Stimulated activated effector memory CD8-positive, alpha-beta T cell treated with anti-CD3 and anti-CD28 coated beads, Interleukin-12 subunit alpha, Interleukin-12 subunit beta, amount 100 ng/mL, for 72 hours (primary cell): ENCODE measurements at places on chromosomes 1 and 21.

DNA sequence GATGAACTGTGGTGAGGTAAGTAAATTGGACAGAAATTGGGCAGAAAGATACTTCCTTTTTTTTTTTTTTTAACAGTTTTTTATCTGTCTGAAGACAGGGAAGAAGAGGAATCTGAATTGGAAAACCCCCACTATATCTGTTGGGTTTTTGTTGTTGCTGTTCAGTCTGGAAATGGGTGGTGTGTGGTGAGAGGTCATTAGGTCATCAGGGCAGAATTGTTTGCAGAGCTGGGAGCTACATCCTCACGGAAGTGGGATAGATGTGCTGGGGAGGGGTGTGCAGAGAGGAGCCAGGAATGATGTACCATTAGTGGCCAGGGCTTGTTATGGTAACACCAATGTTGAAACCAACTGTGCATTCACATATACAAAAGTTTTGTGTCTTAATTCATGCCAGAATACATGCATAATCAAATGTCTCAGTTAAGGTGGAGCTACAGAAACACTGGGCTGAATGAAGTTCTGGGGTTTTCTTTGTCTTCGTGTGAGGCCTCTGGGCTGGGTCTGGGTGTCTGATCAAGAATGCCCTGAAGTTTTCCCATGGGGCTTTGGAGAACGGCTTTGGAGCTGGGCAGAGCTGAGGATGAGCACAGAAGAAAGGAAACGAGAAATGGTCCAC lies 12.4 kb downstream of the USP25 start:
- no peak for DNase-seq

DNA sequence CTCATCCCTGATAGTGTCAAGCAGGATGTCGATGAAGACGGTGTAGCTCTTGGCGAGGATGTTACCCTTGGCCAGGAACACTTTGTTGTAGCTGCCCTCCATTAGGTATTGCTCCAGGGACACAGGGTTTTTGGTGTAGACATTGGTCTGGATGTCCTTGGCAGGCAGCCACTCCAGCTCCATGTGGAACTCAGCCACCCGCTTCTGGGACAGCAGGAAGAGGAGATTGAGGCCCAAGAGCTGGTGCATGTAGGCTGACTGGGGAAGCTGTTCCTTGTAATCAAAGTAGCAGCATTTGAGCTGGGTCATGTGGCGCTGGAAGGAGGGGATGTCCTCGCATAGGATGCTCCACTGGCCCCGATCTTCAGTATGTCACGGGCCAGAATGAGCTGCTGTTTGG lies 9.5 kb downstream of the IL6R start:
- no peak for DNase-seq

GRCh38 chr1:234979296-234980279 lies 149.0 kb downstream of the TOMM20 start:
- no peak for DNase-seq

DNA sequence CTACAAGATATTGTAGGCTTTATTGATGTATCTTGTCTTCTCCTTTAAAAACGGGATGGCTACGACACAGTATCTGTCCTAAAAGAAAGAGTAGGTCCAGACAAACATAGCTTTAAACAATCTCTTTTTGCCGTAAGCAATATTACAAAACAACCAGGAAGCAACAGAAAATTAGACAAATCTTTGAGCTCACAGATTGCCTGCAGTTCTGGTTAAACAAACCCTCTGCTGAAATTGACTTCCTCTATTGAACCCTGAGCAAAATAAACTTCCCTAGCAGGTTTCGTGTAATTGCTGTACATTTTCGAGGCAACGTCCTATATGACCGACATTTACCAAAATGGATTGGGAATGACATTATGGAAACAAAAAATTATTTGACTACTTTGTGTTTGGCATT lies 50.6 kb downstream of the CHML start:
- DNase-seq: no peak

DNA sequence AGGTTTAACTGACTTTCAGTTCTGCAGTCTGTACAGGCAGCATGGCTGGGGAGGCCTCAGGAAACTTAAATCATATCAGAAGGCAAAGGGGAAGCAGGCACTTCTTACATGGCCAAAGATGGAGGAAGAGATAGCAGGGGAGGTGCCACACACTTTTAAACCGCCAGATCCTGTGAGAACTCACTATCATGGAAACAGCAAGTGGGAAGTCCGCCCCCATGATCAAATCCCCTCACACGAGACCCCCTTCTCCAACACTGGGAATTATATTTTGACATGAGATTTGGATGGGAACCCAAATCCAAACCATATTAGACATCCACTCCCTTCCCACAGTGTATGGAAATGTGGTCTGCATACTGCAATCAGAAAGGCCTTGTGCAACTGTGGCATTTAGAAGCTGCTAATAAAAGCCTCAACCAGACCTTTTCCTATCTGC lies 148.2 kb downstream of the FCRL5 start:
- peak; percentile 20 for DNase-seq

DNA sequence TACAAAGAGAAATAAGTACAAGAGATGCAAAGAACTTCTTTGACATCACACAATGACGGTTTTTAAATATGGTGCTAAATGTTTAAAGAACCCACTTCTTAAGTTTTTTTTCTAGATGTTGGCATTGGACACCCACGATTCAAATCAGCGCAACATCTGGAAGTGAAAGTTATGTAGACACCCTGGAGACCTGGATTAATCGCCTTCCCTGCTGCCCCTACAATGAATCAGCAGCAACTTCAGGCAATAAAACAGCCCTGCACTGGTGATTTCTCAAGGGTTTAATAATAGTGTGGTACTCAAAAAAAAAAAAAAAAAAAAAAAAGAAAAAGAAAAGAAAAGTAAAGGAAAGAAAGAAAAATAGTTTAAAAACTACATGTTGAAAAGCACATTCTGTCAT lies 248.3 kb downstream of the NUF2 start:
- DNase-seq: no peak

DNA sequence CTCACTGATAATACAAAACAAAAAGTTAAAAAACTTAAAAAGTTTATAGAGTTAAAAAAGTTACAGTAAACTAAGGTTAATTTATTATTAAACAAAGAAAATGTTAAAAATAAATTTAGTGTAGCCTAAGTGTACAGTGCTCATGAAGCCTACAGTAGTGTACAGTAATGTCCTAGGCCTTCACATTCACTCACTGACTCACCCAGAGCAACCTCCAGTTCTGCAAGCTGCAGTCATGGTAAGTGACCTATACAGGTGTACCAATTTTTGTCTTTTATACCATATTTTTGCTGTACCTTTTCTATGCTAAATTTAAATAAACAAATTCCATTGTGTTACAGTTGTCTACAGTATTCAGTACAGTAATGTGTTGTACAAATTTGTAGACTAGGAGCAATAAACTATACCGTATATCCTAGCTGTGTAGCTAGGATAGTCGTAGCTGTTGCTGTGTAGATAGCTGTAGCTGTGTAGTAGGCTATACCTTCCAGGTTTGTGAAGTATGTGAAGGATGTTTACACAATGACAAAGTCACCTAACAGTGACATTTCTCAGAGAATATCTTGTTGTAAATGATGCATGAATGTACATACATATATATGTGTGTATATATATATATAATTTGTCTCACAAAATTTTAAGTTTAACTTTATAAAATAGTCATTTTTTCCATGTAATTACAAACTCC lies 140.2 kb downstream of the TGFB2 start:
- DNase-seq: no peak

GRCh38 chr1:8350914-8351684 lies 33.2 kb downstream of the SLC45A1 start:
- no peak for DNase-seq

- no peak for DNase-seq
These were observed 79.9 kb downstream of the SKI start for GRCh38 chr1:2307972-2308371.

DNA sequence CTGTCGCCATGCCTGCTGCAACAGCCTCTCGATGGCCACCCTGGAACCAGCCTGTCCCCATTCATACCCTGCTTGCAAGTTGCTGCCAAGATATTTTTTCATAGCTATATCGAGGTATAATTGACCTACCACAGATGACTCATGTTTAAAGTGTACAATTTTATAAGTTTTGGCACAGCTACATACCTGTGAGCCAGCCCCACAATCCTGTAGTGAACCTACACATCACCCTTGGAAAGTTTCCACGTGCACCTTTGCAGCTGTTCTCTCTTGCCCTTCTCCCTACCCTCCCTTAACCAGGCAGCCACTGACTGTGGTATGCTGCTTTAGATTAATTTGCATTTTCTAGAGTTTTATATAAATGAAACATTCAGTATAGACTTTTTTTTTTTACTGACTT lies 23.0 kb upstream of the KCNJ6 start:
- DNase-seq: no peak

GRCh38 chr1:118995312-118996016 lies 7.3 kb upstream of the TBX15 start:
- no peak for DNase-seq

DNA sequence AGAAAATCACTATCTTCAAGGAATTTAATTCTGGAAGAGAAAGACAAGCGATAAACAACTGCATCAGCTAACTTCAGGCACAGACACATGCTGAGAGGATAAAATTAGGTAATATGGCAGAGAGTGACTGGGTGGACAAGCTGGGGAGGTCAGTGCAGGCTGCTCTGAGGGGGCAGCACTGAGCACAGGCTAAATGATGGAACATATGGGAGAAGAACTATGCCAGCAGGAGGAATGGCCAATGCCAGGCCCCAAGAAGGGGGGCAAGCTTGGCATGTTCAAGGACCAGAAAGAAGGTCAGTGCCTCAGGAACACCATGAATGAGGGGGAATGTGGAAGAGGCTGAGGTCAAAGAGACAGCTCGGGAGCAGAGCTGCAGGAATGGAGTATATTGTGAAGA lies 190.7 kb upstream of the MAP1LC3C start:
- no peak for DNase-seq

DNA sequence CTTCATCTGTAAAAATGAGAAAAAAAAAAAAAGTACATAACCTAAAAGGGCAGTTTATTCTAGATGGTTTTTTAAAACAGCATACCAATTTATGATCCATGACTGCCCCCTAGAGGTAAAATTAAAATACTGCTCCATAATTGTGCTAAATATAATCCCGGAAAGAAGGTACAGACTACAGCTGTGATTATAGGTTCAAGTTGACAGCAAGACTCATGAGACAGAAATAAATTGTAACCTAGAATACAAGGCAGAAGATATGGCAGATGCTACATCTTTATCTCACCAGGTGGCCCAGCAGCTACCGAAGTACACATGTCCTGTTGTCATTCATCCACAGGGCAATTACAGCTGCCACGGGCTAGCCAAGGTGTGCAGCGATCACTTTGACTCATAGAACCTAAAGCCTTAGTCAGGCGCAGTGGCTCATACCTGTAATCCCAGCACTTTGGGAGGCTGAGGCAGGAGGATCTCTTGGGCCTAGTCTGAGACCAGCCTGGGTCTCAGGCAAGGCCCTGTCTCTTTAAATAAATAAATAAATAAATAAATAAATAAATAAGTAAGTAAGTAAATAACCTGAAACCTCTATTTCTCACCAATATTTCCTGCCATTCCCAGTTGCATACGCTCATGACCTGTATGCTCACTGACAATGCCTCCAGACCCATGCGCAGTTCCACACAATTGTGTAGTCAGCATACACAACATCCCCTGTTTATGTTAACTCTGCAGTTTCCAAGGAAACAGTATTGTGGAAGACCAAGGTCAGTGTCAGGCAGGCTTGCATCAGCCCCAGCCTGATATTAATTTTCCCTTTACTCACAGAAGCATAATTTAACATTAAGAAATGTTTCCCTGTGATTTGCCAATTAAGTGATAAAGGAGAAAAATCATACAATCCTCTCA lies 18.3 kb upstream of the PPIE start:
- DNase-seq: peak; percentile 53

DNA sequence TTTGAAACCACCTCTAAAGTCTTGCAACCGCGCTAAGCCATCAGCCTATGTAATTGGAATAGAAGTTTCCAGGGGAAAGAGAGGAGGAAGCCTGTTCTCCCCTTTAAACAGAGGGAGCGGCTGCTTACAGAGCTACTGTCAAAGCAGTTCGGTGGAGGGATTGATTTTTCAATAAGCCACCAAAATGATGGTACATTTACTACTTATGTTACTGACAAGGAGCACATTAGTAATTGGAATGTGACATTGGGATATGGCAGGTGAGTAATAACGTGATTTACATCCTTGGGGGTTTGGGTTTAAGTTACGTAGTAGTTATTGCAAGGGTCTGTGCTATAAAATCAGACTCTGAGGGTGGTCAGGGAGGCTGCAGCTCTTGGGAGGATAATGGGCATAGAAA lies 257.3 kb downstream of the KAZN start:
- no peak for DNase-seq

DNA sequence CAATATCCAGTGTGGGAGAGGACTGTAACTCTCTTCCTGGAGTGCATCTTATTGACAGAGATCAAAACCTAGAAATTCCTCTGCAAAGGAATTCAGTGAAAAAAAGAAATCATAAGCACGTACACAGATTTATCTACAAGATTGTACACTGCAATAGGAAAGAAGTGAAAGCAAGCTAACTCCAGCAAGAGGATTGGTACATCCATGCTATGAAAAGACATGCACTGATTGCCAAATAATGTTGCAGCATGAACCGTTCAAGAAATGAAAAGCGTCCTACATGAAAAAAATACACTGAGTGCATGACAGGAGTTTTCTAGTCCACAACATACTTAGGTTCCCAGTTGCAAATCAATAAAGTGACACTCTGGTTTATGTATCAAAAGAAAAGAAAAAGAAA lies 1.9 kb upstream of the MGST3 start:
- DNase-seq: no peak

DNA sequence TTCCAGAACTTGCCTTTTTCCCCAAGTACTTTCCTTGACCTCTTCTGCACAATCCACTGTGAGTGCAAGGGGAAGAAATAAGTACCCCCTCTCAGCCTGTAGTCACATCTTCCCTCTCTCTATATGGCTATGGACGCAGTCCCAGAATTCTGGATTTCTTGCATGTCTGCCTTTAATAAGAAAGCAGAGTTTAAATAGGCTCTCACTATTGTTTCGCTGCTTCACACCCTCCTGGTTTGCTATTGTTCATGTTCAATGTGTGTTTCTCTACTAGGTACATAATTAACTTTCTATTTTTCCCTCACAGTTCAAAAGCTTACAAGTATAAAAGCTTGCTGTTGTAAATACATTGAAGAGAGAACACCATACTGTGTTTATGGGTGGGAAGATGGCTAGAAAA lies 181.5 kb upstream of the C1orf105 start:
- no peak for DNase-seq

- no peak for DNase-seq
These were observed 14.1 kb downstream of the DYRK1A start for GRCh38 chr21:37380349-37381323.

DNA sequence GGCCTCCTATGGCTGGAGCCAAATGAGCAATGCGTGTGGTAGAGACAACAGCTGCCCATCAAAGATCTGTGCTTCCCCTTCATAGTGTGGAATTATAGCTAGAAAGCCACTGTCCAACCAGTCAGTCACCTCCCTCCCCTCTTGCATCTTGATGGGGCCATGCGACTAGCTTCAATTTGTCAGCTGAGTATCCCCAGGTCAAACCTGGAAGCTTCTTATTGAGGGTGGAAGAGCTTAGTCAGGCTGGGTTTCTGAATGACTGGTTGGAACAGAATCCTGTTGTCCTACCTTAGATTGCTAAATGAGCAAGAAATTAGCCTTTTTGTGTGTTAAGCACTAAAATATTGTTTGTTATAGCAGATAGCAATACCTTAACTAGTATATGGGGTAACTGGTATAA lies 625.4 kb downstream of the PTPRC start:
- DNase-seq: no peak
